ENCODE measurements at places on chromosomes 6 and 20.

DNA sequence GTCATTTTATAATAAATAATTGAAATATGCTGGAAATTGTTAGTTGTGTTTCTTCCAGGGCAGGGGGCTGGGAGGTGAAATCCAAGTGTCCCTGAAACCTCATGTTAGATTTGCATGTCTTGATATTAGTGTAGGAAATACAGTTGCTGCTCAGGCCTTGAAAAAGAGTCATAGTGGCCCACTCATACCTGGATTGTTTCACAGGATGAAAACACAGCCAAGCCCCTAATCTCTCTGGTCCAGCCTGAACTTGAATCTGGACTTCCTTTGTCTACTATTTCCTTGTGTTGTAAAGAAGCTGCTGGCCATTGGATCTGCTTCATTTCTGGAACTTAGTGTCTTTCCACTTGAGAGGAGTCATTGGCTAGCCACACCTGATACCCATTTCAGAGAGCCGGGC, 108.8 kb upstream of the JARID2 start:
- no peak for DNase-seq

DNA sequence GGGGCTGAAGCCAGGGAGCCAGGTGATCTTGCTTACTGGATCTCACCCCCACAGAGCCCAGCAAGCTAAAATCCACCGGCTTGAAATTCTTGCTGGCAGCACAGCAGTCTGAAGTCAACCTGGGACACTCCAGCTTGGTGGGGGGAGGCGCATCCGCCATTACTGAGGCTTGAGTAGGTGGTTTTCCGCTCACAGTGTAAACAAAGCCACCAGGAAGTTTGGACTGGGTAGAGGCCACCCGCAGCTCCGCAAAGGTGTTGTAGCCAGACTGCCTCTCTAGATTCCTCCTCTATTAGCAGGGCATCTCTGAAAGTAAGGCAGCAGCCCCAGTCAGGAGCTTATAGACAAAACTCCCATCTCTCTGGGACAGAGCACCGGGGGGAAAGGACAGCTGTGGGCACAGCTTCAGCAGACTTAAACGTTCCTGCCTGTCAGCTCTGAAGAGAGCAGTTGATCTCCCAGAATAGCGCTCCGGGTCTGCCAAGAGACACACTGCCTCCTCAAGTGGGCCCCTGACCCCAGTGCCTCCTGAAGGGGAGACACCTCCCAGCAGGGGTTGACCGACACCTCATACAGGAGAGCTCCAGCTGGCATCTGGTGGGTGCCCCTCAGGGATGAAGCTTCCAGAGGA, 206.3 kb upstream of the KHDRBS2 start:
- DNase-seq: no peak

- DNase-seq: no peak
Observed at GRCh38 chr20:19252451-19253120, 40.1 kb downstream of the SLC24A3 start.

DNA sequence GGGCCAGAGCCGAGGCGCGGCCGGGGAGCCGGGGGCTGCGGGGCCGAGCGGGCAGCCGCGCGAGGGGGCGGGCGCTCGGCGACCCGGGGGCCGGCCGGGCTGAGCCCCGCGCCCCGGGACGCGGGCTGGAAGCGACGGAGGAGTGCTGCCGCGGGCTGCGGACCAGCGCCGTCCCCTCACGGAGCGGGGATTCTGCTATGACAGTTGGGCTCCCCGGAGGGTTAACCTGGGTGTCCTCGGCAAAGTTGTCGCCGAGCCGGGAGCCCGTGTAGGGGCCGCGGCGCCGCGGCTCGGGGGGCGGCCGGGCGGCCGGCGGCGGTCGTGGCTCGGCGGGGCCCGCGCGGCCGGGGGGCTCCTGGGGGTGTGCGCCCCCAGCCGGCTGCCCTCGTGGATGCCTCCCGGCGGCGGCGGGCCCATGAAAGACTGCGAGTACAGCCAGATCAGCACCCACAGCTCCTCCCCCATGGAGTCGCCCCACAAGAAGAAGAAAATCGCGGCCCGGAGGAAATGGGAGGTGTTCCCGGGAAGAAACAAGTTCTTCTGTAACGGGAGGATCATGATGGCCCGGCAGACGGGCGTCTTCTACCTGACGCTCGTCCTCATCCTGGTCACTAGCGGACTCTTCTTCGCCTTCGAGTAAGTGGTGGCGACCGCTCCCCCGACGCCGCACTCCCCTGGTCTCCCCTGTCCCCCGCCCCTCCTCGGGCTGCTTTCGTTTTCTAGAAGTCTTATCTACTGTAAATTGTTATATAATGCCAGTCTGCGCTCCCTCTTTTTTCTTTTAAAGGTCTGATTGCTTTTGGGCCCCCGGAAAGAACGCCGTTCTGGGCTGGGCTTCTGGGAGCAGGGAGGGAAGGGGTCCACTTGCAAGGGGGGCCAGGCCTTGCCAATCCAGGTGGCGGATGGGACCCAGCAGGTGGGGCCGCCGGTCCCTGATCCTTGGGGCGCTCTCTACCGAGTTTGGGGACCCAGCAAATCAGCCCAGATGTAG, 936 bp downstream of the ZDHHC14 start:
- peak; percentile 38 for DNase-seq

GRCh38 chr6:121730616-121731015, 295.2 kb downstream of the GJA1 start:
- DNase-seq: no peak

- DNase-seq: no peak
Observed at GRCh38 chr6:156826290-156826955, 49.2 kb downstream of the ARID1B start.

Measured in stimulated activated CD8-positive, alpha-beta memory T cell treated with anti-CD3 and anti-CD28 coated beads, Interleukin-7, amount 100 ng/mL, for 1 hour (primary cell).